Activated T-cell treated with anti-CD3 and anti-CD28 coated beads for 1 hour (primary cell): ENCODE measurements at places on chromosomes 13 and 19.

DNA sequence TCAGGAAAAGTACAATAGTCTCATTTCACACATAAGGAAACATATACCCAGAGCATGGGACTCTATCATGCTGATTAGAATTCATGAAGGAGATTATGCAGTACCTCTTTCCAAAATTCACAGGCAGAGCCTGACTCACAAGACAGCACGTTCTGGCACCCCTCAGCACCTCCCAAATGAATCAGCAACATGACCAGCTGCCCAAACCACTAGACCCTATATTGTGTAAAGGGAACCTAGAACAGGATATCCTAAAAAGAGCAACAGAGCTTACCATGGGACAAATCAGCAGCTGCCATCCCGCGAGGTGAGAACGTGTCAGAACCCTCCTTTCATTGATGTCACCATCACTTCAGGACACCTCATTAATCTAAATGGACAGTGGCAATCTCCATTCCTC, 2.5 kb downstream of the ZNF426 start:
- no peak for DNase-seq

DNA sequence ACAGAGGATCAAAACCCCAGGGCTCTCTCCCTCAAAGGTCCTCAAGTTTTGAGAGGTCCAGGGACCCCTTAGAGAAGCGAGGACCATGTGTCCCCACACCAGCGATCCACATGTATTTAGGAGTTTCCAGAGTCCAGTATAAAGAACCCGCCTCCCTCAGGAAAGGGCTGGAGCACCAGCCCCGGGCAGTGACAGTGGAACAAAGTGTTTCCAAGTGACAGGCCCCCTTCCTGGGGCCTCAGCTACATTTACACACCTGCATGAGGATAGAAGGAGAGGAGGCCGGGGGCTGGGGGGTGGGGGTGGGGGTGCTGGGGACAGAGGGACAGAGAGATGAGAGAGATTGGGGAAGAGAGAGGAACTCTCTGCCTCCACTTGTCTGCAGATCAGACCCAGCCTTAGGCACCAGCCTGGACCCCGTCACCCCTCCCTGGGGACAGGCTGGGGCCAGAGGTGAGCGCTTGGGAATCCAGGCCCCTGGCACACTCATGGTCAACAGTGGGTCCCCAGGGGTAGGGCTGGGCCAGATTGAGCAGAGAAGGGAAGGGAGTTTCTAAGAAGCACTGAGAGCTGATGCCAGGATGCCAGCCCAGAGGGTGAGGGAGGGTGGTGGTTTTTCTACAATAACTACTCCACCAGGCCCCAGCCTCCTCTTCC, 802 bp downstream of the BCAM start:
- no peak for DNase-seq

DNA sequence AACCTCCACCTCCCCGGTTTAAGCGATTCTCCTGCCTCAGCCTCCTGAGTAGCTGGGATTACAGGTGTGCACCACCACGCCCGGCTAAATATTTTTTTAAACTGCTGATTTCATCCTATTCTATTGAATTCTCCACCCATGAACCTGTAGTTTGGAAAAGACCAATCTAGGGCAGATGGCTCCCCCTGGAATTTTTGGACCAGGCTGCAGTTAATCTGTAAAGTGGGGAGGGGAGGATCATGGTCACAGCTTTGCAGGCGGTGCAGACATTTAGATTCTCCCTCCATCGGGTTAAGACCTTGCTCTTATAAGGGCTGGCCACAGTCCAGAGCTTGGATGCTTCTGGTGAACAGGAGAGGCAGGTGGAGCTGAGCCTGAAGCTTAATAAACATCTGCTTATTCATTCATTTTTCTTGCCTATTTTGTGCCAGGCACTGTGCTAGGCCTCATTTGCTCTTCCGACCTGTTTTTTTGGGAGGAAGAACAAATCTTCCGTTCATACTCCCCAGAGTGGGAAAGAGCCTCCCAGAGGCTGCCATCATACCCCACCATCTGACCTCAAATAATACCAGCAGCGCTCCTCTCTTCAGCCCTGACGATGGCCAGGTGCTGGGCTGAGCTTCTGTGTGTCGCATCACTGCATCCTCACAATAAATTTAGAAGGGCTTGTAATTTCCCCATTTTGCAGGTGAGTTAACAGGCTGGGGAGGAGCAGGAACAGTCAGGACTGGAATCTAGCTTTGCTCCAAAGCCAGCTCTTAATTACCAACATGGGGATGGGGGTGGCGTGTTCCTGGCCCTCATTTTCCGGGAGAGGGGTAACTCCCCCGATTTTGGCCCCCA, 902 bp upstream of the CCDC106 start:
- DNase-seq = no peak

DNA sequence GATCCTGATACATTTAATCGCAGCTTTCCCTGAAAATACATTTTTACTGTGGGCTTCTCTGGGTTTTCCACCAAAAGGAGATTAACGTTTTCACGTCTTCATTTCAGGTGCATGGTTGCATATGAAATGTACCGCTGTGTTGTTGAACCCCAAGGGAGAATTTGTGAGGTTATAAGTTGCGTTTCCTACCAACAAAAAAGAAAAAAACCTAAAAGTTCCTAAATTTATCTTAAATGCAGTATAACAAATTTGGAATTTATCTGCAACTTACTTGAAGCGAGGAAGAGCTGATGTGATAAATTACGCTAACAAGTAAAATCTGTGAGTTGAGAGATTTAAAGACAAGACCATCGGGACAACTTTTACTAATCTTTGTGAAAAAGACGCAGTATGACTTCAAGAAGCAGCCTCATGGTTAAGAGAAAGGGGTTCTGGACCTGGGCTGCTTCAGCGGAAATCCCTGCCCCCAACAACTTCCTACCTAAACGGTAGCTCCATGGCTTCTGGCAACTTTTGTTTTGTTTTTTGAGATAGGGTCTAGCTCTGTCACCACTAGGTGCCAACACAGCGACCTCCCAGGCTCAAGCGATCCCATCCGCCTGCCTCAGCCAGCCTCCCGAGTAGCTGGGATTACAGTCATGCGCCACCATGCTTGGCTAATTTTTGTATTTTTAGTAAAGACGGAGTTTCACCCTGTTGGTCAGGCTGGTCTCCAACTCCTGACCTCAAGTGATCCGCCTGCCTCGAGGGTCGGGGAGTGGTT, 958 bp upstream of the OBI1 start:
- no peak for DNase-seq

DNA sequence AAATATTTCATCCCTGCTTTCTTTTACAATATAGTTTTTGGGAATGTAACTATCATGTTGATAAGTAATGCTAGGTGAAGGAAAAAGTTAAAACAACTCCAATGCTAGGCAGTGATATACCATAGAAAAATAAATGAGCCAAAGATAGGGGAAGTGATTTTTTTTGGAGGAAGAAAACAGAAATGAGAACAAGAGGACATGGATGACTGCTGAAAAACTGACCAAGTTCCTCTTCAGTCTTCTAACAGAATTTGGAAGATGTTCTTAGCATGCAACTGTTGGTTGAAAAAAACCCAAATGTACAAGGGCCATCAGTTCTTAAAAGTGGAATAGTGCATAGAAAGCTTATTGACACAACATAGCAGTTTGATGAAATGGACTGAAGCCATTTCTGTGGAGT, 262.5 kb upstream of the STARD13 start:
- no peak for DNase-seq

DNA sequence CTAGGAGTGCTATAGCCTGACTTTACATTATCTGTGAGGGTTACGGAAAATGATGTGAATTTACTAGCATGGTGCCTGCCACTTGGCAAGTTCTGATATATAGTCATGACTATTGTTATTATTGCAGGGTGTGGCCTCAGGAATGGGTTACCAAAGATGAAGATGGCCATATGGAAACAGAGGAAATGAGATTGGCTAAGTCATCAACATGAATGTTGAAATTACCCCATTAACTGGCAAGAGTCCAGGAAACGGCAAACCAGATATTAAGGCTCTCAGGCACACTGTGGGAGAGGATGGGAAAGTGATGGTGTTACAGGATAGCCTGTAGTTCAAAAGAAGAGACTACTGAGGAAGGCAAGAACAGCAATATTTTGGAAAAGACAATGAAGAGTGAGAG, 183.3 kb downstream of the KCNRG start:
- DNase-seq = no peak

- DNase-seq = no peak
Observed at GRCh38 chr13:45167611-45168554, 33.0 kb downstream of the KCTD4 start.

GRCh38 chr13:41645331-41645730, 188.0 kb downstream of the RGCC start:
- no peak for DNase-seq
